ENCODE measurements at places on chromosomes 13 and 19. TPM values are rescaled to one million over a fixed set of nuclear protein-coding genes. Genes with fewer than 3 reads are reported as not detected.

- DNase-seq, result no peak
Observed at GRCh38 chr19:34306213-34306661, 51.9 kb downstream of the GARRE1 start.

- DNase-seq, result no peak
Observed at GRCh38 chr13:109163037-109163379, 533.6 kb downstream of the MYO16 start.

DNA sequence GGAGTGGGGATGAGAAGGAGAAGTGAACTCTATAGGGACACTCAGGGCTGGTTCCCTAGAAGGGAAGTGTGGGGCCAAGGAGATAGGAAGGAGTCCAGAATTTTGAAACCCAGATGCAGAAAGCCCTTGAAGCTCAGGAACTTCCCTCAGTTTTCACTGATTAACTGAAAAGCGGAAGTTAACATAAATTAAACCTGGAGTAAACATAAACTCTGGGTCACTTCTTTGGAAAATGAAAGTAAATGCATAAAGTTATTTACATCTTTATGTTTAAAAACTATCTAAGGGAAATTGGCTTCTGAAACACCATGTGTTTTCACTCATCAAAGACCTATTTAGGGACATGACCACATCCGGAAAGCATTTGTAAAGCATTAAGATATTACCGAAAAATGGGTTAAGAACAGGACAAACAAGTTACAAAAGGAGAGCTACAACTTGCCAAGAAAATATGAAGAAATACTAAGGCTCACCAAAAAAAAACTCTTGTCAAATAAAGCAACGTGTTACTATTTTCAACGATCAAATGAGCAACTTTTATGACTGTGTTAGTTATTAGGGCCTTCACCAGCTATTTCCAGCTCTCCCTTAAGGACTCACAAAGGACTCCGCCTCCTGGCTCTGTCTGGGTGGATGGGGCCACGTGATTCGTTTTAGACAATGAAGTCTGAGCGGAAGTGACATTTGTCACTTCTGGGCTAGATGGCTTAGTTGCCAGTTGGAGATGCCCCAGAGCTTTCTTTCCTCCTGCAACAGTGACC, 439.1 kb upstream of the ZNF507 start:
- DNase-seq, result no peak

DNA sequence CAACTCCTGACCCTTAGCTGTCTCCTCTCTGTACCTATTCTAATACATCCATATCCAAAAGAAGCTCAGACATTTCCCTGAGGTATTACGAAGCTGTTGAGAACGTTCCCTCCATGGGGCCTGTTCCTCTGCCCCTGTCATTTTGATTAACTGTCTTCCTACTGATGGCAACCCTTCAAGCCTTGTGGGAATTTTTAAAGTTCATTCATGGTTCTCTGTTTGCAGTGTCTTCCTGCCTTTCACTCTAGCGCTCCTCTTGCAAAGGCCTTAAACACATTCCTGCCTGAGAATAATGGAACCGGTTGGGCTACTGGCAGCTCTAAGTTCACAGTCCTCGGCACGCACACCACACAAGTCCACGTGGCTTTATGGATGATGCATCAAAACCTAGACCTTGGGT, 66.1 kb downstream of the LHFPL6 start:
- DNase-seq, result no peak

DNA sequence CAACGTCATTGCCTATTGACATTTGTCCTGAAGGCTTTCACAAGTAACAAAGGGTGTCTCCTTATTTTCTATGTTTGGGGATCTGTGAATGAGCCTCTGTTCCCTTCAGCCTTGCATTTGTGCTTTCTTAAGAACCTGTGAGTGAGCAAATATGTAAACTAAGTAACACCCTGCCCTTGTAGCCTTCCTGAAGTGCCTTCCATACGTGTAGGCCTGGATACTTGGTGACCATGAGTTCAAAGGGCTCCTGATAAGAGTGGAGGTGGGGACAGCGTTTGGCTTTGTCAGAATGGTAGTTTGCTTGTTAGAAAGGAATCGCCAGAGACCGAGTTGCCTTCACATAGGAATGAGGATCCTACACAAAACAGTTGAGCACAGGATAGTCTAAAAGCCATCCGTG, 14.5 kb upstream of the CCDC97 start:
- DNase-seq, result no peak

- DNase-seq, result no peak
Observed at GRCh38 chr13:40329781-40330485, 336.5 kb downstream of the FOXO1 start.

DNA sequence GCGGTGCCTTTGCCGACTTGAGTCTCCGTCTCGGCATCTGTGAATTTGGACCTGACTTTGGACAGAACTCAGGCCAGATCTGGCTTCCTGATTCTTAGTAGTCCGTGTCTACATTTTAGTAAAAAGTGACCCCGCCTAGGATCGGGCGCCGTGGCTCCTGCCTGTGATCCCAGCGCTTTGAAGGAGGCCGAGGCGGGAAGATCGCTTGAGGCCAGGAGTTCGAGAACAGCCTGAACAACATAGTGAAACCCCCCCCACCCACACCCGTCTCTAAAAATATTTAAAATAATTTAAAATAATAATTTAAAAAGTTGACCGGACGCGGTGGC, 849 bp upstream of the TCF3 start:
- no peak for DNase-seq

- no peak for DNase-seq
Observed at GRCh38 chr13:110254151-110254679, 52.7 kb downstream of the COL4A1 start.

- DNase-seq, result no peak
Observed at GRCh38 chr19:33950091-33950750, 153.6 kb downstream of the KCTD15 start.

DNA sequence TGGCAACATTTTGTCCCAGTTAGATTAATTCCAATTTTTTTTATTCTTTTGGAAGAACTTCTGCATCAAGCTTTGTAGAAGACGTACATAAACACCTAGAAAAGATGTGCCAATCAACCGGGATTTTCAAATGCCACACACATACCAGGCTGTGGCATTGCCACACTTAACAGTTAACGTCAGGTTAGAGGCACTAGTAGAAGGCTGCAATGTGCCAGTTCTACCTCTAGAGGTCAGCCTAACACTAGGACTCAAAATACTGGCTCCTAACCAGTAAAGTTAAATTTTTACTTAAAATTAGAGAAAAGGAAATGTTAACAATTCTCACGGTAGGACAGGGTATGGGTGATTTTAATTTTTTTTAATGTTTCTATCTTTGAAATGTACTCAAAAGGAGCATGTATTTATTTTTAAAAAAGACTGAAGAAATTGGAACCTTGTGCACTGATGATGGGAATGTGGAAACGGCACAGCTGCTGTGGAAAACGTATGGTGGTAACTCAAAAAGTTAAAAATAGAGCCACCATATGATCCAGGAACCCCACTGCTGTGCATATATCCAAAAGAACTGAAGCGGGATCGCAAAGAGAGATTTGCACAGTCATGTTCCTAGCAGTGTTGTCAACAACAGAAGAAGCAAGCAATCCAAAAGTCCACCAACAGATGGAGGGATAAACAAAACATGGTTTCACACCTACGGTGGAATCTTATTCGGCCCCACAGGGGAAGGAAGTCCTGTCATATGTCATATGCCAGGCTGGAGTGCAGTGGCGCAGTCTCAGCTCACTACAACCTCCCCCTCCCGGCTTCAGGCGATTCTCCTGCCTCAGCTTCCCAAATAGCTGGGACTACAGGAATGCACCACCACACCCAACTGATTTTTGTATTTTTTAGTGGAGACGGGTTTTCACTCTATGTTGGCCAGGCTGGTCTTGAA, 30.3 kb downstream of the CRYL1 start:
- DNase-seq, result no peak

Gene SHANK1
- 1.3 TPM for total RNA-seq

Gene SLAIN1
- 3.8 TPM for total RNA-seq

Measured in cardiac septum (tissue), 1 donor.